ENCODE measurements at places on chromosomes 2 and 18. TPM values are rescaled to one million over a fixed set of nuclear protein-coding genes. Genes with fewer than 3 reads are reported as not detected.
A peak's percentile ranks its signal among the peaks of the same experiment; 100 is the strongest.

GRCh38 chr2:126765395-126765794 is 109.4 kb downstream of the GYPC start:
- no peaks in the 10 kb centered on the region for H3K36me3 ChIP-seq
- DNase-seq = no peak
- no peak overlapping the region for H3K27ac ChIP-seq
- H3K4me3 ChIP-seq = no peak overlapping the region
- H3K27me3 ChIP-seq = no peaks in the 10 kb centered on the region

DNA sequence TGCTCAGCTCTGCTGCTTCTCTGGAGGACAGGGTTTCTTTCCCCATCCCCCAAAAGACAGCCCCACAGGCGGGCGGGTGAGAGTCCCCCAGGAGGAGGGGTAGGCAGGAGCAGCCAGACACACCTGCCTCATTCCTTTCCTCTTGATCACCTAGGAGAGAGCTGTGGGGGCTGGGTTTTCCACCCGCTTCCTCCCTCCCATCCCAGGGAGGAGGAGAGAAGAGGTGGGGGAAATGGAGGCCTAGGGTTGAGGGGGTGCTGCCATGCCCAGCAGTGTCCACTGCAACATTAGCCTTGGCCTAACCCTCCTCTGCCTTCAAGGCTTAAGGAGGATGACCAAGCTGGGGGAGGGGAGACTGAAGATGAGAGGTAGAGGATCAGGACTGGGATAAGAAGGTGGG is 14.7 kb downstream of the WNT10A start:
- DNase-seq = no peak
- peaks cover 10% of the 10 kb centered on the region for H3K4me1 ChIP-seq
- H3K27me3 ChIP-seq = peaks cover 100% of the 10 kb centered on the region
- no peaks in the 10 kb centered on the region for H3K36me3 ChIP-seq
- no peak overlapping the region for H3K4me3 ChIP-seq

- no peak overlapping the region for H3K27ac ChIP-seq
- H3K36me3 ChIP-seq = peaks cover 32% of the 10 kb centered on the region
- DNase-seq = no peak
- no peaks in the 10 kb centered on the region for H3K27me3 ChIP-seq
These were observed 3.4 kb downstream of the ATIC start for GRCh38 chr2:215315301-215315700.

DNA sequence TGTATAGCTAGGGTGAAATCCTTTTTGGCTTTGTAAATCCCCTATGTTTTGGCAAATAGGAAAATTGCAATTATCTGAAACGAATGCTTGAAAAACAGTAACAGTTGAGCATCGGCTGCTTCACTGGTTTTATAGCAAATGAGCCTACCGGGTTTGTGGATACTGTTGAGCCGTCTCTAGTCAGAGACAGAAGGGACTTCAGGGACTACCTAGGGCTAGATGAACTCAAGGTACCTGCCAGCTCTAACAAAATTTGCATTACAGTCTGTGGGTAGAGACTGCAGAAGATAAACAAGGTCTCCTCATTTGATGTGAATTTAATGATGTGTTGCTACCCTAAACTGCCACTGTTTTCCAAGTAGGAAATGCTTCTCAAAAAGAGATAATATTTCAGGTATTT is 101.1 kb downstream of the EML6 start:
- H3K4me3 ChIP-seq = no peak overlapping the region
- no peaks in the 10 kb centered on the region for H3K27me3 ChIP-seq
- no peaks in the 10 kb centered on the region for H3K36me3 ChIP-seq
- no peaks in the 10 kb centered on the region for H3K4me1 ChIP-seq
- H3K27ac ChIP-seq = no peak overlapping the region

The MROH2A gene
- total RNA-seq = not detected

- H3K4me1 ChIP-seq = peaks cover 10% of the 10 kb centered on the region
- no peak overlapping the region for H3K27ac ChIP-seq
- no peaks in the 10 kb centered on the region for H3K36me3 ChIP-seq
- no peak overlapping the region for H3K4me3 ChIP-seq
These were observed 721 bp upstream of the EHD3 start for GRCh38 chr2:31233231-31233630.

- H3K4me1 ChIP-seq = peaks cover 14% of the 10 kb centered on the region
- H3K27ac ChIP-seq = no peak overlapping the region
- peak overlapping the region; percentile 65 for H3K4me3 ChIP-seq
These were observed 368 bp downstream of the TMEFF2 start for GRCh38 chr2:192194265-192194865.

- peaks cover 7% of the 10 kb centered on the region for H3K36me3 ChIP-seq
- no peak for DNase-seq
- no peak overlapping the region for H3K4me3 ChIP-seq
- no peak overlapping the region for H3K27ac ChIP-seq
These were observed 13.4 kb downstream of the MYO3B start for GRCh38 chr2:170191166-170191866.

DNA sequence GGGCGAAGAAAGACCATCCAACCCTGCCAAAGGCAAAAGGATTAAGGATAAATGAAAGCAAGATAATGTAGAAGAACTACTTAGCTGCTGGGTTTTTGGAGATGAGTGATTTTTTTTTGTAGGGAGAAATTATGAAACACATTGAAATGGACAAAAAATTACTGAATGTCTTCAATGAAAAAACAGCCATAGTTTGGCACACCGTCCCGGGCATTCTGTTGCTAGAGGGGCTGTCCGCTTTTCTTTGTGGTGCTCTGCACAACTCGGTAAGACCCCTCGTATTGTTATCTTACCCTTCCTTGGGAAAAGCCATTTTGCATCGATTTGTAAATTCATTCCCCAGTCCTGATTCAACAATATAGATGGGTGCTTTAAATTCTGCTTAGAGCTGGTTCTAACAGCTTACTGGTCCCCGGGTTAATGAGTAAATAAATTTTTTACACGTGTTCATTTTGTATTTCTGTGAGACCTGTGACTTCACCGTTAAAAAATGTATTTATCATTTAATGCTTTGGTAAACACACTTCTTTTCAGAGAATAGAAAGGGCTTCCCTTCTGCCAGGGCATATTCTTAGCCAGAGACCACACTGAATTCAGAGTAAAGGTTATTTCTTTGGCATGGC is 912 bp upstream of the LAPTM4A start:
- H3K27me3 ChIP-seq = peaks cover 3% of the 10 kb centered on the region
- H3K36me3 ChIP-seq = no peaks in the 10 kb centered on the region
- peak overlapping the region; percentile 91 for H3K27ac ChIP-seq

DNA sequence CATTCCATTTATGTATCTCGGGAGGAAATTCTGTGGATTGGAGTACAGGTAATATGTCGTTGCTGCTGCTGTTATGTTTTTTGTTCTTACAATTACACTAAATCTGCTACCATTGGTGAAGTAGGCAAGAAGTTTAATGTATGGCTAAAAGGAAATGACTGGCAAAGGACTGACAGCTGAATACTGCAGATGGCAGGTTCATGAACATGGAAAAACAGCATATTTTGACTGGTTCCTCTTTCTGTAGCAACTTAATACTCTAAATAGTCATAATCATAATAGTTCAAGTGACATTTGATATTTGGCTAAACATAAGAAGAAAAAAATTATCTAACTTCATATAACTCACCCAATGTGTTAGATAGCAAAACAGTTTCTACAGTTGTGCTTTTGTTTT is 84.5 kb upstream of the PGAP1 start:
- no peak for DNase-seq
- H3K4me1 ChIP-seq = peaks cover 6% of the 10 kb centered on the region
- no peaks in the 10 kb centered on the region for H3K27me3 ChIP-seq
- H3K27ac ChIP-seq = no peak overlapping the region
- no peak overlapping the region for H3K4me3 ChIP-seq

GRCh38 chr2:106012591-106013347 is 181.3 kb downstream of the UXS1 start:
- H3K27ac ChIP-seq = no peak overlapping the region
- H3K36me3 ChIP-seq = no peaks in the 10 kb centered on the region

The SOX11 gene
- total RNA-seq = 176 TPM

The DSG2 gene
- 50.5 TPM for total RNA-seq

DNA sequence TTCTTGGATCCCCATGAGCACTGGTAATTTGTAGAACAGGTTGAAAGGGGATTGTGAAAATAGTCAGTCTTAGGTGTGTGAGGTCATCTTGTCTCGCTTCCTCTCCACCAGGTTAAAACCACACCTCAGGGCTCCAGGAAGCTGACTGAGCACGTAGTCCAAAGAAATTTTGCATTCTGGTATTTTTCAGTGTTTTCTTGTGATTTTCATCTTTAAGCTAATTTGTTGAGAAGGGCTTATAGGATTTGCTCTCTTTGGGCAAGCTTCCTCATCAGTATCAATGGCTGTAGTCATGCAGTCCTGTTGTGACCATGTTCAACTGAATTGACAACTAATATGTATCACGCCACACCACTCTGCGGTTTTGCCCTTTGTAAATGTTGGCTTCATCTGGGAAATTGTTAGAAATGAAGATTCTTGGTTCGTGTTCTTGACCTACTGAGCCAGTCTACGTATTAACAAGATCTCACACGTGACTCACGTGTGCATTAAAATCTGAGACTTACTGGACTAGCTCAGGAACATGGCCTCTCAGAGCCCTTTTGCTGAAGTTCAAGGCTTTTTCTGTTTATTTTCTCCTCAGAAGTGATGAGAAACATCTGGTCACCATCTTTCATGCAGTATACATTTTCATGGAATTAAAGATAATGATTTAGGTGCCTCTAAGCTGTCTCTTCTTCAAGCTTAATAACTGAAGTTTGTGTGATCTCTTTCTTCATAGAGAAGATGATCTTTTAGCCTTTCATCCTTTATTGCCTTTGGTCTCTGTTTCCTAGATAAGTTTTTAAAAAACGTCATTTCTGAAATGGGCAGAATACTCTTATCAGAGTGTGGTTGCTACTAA is 32.8 kb downstream of the FMNL2 start:
- peaks cover 17% of the 10 kb centered on the region for H3K4me1 ChIP-seq
- no peaks in the 10 kb centered on the region for H3K36me3 ChIP-seq
- no peaks in the 10 kb centered on the region for H3K27me3 ChIP-seq
- H3K27ac ChIP-seq = no peak overlapping the region
- no peak overlapping the region for H3K4me3 ChIP-seq
- no peak for DNase-seq

All from neural progenitor cell (in vitro differentiated cells).